ENCODE measurements at places on chromosomes 5 and 9.

DNA sequence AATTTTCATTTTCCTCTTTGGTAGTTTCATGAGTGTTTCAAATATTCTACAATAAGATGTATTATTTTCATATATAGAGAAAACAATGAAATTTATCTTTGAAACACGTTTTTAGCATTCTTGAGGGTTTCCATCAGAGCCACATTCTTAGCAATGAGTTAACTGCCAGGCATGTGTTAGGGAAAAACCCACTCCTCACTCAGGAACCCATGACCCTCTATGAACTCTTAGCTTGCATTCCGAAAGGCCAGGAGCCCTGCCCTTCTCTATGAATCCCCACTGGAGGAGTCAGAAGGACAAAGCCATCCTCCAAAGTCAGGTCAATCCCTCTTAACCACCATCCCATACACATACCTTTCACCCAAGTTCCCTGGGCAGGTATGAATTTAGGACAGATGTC, 57.5 kb downstream of the ADAMTS12 start:
- no peak for DNase-seq

DNA sequence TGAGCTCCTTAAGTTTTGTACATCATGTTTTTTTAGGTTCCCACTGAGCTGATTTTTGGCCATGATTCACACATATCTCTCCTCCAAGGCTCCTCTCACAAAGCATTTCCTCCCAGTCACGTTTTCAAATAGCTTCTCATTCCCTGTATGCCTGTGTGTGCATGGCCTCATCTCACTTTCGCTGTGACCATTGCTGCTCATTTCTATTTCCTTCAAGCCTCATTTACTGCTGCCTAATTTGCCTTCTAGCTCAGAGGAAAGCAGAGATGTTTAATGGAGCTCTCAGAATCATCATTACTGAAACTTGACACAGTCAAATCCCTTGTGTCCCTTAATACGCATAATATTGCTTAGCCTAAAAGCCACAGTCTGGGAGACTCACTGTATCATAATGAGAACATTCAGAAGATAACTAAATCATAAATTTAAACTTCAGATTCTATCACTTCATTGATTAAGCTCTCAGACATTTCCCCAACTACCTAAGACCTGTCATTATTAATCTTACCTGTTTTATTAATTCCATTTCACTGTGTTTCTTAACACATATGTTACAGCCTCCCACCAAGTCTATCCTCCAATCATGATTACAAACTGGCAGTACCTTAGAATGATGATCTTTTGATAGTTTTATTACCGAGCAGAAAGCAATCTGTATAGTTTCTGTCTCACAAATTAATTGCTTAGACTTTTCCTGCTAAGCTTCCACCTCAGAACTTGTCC, 278.3 kb upstream of the PTGER4 start:
- no peak for DNase-seq

- peak; percentile 71 for DNase-seq
Observed at GRCh38 chr5:96572864-96573512, 89.2 kb upstream of the CAST start.

DNA sequence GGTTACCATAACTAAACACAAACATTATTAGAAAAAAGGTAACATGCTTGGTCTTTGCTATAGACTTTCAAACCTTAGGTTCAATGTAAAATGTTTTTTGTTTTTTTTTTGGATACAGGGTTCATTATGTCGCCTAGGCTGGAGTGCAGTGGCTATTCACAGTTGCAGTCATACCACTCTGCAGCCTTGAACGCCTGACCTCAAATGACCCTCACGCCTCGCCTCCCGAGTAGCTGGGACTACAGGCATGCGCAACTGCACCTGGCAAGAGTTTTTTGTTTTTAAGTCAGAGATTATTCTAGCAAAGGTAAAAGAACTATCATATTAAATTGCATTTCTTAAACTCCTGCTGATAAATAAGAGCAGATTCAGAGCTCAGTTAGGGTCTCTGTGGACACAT, 55.1 kb upstream of the NR5A1 start:
- no peak for DNase-seq

DNA sequence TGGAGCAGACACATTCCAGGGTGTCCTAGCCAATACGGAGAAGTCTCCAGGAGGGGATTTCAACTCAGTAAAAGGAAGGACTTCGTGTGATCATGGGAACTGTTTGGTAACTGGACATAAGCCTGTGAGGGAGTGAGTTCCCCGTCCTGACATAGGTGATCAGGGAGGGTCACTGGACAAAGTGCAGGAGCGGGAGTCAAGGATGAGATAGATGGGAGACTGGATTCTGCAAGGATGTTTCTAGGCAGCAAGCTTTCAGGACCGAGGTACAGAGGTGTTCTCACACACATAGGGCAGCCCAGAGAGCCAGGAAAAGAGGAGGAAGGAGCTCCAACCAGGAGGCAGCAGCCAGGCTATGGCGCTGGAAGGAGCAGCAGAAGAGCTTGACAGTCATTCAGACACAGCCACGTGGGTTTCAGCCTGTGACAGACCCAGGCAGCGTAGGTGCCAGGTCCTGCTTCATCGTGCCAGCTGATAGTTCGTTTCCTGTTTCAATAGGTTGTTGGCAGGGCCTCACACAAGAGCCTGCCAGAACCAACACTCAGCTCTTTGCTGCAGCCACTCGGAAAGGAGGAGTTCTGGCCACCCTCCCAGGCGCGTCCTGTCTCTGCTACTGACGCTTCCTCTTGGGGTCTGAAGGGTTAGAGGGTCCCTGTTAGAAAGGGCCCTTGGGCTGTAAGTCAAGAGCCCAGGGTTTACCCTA, 84.1 kb downstream of the AMBP start:
- peak; percentile 64 for DNase-seq

- peak; percentile 46 for DNase-seq
Observed at GRCh38 chr9:92728831-92729734, 35.5 kb downstream of the BICD2 start.

- DNase-seq, result no peak
Observed at GRCh38 chr9:110426052-110426709, 88.5 kb upstream of the TXNDC8 start.

- no peak for DNase-seq
Observed at GRCh38 chr9:110007477-110008270, 200.3 kb downstream of the C9orf152 start.

DNA sequence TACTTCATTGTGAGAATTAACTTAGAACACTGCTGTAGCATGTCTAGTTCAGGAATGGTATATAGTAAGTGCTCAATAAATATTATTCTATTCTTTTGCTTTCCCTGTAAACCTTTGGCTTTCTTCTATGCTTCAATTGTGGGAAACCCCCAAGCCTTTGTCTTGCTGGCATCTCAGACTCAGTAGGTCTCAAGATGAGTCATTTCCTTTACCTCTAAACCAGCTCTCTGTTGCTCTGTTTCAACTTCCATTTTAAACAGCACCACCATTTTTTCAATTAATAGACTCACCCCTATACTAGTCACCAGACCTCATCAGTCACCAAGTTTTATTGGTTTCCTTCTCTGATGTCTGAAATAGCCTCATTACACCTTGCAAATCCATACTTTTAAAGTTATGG, 43.5 kb downstream of the DMAC1 start:
- no peak for DNase-seq

DNA sequence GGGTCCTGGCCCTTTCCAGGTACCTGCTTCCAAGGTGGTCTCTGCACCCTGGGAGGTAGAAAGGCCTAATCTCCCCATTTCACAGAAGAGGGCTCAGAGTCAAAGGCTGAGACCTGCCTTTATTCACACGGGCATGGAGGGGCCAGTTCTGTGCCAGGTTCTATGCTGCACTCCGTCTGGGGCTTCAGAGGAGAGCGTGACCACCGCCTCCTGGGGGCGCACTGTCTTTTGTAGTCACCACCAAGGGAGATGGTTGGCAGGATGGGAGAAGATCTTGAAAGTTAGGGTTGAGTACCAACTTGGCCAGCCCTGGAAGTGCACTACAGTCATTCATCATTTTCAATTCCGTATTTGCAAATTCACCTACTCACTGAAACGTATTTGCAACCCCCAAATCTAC, 23.7 kb upstream of the PRDM12 start:
- no peak for DNase-seq

DNA sequence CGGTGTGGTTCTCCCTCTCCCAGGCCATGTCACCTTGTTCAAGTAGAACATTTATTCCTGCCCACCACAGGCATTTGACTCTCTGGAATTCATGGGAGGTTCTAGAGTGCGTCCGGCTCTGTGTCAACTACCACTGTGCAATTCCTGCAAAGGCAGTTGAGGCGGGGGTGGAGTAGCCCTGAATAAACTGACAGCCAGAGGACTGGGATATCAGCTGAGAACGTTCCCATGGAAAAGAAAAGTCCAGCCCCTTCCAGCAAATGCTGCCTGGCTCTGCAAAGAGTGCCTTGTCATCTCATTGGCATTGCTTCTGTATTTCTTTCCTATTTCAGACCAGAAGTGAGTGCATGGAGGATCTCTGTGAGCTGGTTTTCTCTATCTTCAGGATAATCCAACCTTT, 18.9 kb upstream of the MEGF9 start:
- peak; percentile 52 for DNase-seq

DNA sequence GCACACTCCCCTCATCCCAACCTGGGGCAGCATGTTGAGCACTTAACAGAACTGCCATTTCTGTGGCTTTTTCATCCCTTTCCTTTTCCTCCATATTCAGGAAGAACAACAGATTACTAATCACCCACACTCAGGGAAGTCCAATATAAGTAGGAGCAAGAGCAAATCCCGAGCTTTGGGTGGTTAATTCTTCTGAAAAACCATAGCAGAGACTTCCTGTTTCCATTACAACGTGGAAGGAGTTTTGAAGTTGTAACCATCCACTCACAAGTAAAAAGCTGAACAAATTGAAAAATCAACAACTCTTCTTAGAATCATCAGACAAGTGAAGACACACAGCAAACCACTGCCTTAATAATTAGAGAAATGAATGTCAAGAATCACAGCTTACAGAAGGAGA, 8.2 kb downstream of the CTSL start:
- DNase-seq, result no peak

DNA sequence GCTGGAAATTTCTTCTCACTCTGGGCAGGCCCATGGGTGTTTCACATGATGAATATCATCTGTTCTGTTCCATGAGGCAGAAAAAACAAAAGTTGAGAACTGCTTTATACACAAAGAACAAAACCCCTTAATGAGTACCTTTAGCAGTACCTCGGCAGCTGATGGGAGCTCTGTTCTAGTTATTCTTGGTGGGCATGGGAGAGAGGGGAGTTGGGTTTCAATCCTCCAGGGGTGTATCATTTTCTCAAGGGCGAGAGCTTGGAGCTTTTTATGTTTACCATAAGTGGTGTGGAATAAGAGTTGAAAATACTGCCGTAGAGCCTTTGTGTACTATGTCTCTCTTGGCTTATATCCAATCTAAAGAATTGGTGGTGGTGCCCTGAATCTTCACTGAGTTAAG, 103.3 kb upstream of the ZNF608 start:
- DNase-seq, result no peak

- no peak for DNase-seq
Observed at GRCh38 chr5:34014626-34015025, 6.8 kb upstream of the AMACR start.

DNA sequence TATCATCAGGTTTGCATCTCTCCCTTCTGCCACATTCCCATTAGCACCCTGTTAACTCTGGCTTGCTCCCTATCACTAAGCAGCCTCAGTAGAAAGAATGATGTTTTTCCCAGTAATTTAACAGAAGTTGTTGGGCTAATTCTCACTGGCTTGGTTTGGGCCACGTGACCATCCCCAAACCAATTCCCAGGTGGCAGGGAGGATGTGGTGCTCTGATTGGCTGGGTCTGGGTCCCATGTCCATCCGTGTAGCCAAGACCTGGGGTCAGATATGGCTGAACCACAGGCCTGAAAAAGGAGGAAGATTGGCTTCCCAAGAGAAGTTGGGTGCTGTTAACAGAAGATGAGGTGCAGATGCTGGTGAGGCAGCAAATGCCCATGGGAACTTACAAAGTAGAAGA, 122.0 kb downstream of the BOD1 start:
- DNase-seq, result no peak

- peak; percentile 58 for DNase-seq
Observed at GRCh38 chr5:134124289-134125038, 10.0 kb downstream of the TCF7 start.

DNA sequence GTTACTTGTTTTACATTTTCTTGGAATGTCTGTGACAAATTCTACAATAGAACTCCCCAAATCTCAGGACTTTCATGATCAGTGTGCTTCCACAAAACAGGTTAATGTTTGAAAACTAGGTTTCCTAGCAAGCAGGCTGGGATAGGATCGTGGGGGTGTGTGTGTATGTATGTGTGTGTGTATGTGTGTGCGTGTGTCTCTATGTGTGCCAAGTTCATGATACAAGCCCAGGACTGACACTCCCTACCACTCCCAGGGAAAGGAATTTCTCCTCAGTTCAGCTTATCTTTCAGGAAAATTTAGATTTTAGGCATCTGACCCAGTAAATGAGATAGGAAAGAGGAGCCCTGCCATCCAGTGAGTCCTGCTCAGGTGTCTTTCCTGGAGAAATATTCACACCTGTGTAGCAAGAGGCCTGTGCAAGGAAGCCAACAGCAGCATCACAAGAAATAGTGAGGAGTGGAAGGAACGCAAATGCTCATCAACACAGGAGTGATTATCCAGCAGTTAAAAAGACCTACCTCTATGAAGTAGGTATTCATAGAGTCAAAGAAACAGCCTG, 13.8 kb upstream of the ABLIM3 start:
- no peak for DNase-seq

GRCh38 chr9:129367287-129367686, 189.2 kb upstream of the IER5L start:
- no peak for DNase-seq

DNA sequence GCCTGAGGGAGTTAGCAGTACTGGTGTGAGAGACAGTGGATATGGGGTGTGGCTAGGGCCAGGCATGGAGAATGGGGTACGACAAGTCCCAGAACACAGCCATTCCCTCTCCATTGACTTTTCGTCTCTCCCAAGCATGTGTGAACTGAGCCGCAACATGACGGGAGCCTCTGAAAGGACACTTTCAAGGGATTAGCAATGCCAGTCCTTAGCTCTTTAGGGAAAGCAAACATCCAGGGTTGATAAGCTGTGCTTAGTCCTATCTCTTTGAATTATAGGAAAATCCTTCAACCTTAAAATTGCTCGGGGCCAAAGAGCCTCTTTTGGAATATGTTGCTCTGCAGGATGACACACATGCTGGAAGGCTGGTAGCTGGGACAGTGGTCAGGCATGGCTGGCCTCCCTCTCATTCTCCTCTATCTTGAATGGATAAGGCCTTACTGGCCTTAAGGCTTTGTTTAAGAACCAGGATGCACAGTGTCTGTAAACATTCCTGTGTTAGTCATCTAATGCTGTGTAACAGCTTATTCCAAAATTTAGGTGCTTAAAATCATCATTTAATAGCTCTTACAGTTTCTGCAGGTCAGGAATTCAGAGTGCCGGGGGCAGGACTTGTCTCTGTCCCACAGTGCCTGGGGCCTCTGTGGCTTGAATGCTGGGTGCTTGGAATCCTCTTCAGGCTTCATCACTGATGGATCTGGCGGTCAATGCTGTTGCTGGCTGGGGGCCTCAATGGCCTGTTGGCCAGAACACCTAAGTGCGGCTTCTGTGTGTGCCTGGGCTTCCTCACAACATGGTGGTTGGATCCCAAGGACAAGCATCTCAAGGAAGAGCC, 95.3 kb downstream of the PTTG1 start:
- no peak for DNase-seq

Measured in AG20443 (cell line).